Heart right ventricle (tissue), 16 donors: ENCODE measurements at places on chromosomes 6 and 20. TPM values are rescaled to one million over a fixed set of nuclear protein-coding genes. Genes with fewer than 3 reads are reported as not detected.
A peak's percentile ranks its signal among the peaks of the same experiment; 100 is the strongest.

The KIF25 gene
- polyA plus RNA-seq = 0.95 TPM

The GJA10 gene
- not detected for polyA plus RNA-seq

The LY6G5C gene
- polyA plus RNA-seq = 2.6 TPM

- no peak for DNase-seq
These were observed 161.2 kb downstream of the PTPRT start for GRCh38 chr20:43028470-43028869.

GRCh38 chr20:49571553-49571835 lies 3.6 kb upstream of the PTGIS start:
- DNase-seq = no peak

DNA sequence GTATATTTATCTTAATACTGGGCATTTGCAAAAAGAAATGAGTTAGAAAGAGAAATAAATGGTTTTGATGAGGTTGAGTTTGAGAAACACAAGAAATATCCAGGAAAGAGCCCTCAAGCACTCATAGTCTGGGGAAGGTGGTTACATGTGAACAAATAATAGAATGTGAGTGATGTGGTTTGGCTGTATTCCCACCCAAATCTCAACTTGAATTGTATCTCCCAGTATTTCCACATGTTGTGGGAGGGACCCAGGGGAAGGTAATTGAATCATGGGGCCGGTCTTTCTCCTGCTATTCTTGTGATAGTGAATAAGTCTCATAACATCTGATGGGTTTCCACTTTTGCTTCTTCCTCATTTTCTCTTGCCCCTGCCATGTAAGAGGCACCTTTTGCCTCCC lies 334.1 kb downstream of the COL12A1 start:
- DNase-seq = no peak

- DNase-seq = no peak
These were observed 166.1 kb downstream of the THBS2 start for GRCh38 chr6:169087443-169088041.

- peak; percentile 69 for DNase-seq
These were observed 129.2 kb upstream of the SNX9 start for GRCh38 chr6:157693867-157694266.

DNA sequence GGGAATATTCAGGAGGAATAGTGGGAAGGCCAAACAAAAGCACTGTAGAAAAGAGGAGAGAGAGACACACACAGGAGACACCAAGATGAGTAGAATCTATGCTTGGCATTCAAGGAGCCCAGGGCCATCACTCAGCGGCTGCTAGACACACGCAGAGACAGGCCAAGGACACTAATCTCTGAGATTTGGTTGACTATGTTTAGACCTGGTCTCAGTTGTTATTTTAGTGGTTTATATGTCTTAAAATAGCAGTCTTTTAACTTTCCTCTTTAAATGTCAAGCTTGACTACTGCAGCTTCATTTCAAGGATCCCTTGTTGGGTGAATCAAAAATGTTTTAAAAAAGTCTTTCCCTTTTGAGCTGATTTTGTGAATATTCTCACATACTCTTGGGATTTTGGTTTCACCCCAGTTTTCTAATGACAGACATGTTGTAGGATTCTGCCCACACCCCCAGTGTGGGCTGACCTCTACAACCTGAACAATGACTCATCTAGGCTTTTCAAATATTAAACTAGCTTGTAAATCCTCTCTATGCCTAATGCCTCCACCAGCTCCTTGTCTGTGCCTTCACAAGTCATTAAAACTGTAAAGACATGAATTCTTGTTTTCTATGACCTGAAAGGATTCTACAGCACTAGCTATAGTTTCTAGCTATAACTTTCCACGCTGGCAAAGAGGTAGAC lies 142.7 kb upstream of the EXOC2 start:
- DNase-seq = no peak
